ENCODE measurements at places on chromosomes 3 and 15.

GRCh38 chr3:155362808-155363689 is 69.6 kb upstream of the STRIT1 start:
- DNase-seq: no peak

GRCh38 chr15:90376789-90377188 is 11.3 kb upstream of the IQGAP1 start:
- DNase-seq: peak; percentile 56

GRCh38 chr3:71072287-71072686 is 511.2 kb downstream of the FOXP1 start:
- DNase-seq: no peak

DNA sequence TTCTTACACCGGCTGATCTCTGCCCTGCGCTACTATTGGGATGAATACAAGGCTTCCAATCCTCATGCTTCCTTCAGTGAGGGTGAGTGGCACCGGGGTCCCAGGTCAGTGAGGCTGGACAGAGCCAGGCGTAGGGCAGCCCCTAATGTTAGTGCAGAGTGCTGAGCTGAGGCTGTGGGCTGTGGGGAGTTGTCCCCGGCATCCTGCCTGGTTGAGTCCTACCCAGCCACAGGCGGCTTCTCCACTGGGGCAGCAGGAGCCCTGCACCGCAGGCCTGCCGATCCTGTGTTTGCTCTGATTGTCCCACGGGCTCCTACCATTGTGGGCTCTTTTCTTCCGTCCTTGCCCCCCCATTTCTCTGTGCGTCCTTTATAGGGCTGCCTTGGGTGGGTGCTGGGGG is 13.3 kb downstream of the RNF123 start:
- DNase-seq: no peak

DNA sequence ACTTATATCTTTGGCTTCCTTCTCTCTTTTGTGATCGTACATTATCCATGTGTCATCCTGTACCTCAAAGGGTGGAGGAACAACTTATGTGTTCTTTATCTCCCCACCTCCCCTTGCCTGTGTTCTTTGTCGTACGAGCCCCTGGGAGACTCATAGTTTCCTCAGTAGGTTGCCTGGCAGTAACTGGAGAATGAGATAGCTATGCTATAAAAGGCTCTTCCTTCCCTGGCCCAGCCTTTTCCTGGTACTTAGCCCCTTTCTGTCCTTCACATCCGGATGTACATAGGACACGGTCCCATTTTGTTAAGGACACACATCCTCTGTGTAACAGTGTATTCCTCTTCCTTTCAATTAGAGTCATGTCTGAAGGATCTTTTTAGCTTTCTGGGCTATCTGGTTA is 32.1 kb downstream of the PLCL2 start:
- no peak for DNase-seq
